Astrocyte (in vitro differentiated cells and primary cell): ENCODE measurements at places on chromosomes 2 and 18.
A peak's percentile ranks its signal among the peaks of the same experiment; 100 is the strongest.

DNA sequence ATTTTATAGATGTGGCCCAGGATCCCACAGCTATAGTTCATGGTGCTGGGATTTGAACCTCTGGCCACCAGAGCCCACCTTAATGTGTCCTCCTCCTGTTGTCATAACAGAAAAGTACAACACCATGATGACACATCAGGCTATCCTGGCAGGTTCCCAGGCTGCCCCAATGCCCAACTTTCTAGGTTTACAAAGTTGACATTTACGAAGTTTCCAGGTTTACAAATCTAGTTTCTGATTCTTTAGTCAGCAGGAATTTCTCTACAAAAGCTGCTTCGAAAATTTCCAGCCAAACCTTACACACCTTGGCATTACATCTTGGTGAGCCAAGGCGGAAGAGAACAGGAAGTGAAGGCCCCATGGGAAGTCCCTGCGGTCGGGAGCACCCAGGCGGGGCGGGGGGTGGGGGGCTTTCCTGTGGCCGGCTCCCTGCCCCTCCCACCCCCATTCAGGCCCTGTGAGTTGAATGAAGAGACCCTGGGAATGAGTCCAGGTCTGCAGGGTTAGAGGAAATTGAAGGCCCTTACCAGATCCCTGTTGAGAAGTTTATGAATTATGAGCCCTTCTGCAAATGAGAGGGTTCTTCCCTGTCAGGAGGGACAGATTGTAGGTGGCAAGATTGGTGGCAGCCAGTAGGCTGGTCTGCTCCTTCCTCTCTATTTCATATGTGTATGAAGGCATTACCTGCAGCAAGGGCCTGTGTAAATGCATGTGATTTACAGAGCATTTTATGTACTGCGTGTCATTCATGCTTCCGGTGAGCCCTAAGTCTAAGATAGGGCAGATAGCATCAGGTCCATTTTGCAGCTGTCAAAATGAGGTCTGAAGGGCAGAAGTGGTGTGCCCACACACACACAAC lies 11.1 kb upstream of the IL1RN start:
- no peak for DNase-seq

DNA sequence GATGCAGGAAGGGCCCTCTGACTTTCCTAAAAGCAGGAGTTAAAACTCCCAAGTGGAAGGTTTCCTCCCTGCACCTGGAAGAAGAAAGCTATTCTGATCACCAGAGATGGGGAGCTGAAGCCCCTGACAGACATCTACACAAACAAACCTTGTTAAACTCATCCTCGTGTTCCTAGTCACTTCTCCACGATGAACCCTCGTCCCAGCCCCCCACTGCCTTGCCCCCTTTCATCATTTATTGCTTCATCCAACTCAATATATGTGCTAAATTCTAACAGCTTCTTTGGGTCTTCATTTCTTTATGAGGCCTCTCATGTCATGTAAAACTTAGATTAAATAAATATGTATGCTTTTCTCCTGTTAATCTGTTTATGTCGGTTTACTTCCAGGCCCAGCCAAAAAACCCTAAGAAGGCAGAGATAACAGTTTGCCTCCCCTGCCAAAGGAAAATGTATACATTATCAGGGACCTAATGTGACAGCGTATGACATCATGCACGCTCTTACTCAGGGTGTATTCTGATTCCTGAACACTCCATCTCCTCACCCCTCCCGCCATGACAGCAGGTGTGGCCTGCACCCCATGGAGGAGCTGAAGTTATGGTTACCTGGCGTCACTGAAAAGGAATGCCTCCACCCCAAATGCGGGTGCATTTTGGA lies 287.2 kb downstream of the STK39 start:
- DNase-seq = no peak

- DNase-seq = no peak
These were observed 4.4 kb downstream of the DLX2 start for GRCh38 chr2:172098287-172098649.

GRCh38 chr2:241033336-241033987 lies 35.0 kb downstream of the SNED1 start:
- no peak for DNase-seq

GRCh38 chr18:36464126-36464651 lies 166.7 kb downstream of the FHOD3 start:
- no peak for DNase-seq

DNA sequence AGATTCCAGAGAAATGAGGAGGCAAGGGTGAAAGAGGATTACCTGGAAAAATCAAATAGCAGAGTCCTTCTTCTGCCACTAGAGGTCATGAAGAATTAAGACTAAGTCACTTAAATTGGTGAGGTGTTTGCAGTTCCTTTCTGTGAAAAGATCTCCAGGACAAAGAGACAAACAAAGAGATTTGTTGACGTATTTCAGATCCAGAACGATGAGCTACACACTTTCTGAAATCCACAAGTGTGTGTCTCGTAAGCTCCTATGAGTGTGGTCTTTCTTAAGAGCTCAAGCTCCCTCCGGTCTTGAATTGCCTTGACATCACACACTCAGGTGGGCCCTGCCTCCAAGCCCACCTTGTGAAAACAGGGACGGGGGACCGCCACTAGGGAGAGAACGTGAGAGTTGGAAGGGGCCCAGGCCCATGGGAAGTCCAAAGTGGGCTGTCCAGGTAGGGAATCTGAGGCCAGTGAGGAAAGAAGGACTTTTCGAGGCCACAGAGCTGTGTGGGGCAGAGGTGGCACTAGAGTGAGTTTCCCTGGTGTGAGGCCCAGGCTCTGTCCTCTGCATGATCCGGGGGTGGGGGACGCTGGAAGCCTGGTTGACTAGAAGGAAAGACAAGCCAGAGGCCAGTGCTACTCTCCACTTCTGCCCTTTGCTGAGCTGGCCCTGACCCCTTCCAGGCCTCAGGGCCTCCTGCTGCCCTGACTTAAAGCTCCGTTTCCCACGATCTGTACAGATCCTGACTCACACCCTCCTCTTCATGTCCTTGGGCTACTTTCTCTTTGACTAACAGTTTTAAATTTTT lies 168.1 kb upstream of the NCK2 start:
- DNase-seq = peak; percentile 39

- no peak for DNase-seq
These were observed 132.8 kb upstream of the KLHL14 start for GRCh38 chr18:32905651-32906050.

GRCh38 chr18:50844960-50845359 lies 25.1 kb upstream of the MRO start:
- no peak for DNase-seq

DNA sequence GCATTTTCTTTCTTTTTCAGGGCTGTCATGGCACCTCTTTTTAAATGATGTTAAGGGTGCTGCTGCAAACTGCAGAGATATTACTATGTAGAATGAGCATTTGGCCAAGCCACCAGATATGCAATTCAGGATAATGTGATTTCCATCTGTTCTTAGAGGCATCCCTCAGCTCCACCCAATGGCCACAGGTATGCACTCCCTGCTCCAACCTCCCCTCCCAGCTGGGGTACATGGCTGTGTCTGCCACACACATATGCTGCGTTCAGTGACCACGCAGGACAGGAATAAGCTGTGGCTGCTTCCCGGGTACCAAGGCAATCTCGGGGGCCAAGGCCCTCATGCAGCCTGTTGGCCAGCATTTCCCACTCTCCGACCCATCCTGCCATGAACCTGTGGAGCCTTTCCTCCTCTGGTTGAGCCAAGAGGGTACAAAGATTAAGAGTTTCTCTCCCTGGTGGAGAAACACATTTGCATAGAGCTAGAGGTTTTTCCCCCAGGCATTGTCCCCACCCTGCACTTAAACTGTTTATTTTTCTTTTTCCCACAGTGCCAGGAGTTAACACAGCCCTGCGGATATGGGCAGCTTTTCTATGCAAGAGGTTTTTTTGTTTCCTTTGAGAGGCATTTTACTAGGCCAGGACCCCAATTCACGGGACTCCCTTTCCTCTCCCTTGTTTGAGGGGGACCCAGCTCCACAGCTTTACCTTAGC lies 147.0 kb downstream of the GCA start:
- DNase-seq = no peak

DNA sequence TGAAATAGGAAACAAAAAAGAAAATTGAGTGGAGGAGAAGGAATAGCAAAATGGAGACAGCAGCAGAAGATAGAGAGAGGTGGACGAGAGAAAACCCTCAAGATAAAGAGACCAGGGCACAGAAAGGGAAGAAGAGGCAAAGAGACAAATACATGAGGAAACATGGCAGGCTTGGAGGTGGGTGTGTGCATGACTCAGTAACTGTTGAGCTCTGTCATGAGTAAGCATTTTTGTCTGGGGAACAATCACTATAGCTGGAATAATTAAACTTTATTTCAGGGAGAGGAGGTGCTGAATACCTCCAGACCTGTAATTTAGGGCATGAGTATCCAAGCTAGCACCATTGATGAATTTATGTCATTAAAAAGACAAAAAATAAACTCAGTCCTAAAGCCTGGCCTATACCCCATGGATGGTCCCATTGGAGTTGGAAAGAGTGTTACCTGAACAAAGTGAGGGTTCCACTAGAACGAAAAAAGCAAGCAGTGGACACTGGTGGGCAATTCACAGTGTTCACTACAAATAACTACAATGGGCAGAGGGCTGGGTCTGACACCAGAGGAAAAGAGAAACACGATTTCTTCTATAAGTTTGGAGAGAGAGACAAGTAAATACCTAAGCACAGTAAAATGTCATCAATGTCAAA lies 145.5 kb downstream of the ADCYAP1 start:
- DNase-seq = peak; percentile 32

DNA sequence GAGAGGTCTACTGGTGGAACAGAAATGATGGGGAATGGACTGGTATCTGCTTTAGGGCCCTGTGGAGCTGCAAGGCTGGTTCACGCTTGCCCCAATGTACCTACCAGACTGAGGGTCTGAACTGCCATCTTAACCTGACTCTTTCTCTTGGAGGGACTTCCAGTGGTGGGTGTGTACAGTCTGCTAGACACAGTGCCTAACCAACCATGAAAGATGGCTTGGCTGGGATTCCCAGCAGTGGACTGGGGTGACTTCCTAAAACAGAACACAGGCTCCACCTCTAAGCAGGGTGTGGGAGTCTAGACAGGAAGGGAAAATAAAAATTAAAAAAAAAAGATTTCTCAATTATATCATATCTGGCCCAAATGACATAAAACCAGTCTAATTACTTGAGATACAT lies 25.5 kb upstream of the MYO3B start:
- no peak for DNase-seq

DNA sequence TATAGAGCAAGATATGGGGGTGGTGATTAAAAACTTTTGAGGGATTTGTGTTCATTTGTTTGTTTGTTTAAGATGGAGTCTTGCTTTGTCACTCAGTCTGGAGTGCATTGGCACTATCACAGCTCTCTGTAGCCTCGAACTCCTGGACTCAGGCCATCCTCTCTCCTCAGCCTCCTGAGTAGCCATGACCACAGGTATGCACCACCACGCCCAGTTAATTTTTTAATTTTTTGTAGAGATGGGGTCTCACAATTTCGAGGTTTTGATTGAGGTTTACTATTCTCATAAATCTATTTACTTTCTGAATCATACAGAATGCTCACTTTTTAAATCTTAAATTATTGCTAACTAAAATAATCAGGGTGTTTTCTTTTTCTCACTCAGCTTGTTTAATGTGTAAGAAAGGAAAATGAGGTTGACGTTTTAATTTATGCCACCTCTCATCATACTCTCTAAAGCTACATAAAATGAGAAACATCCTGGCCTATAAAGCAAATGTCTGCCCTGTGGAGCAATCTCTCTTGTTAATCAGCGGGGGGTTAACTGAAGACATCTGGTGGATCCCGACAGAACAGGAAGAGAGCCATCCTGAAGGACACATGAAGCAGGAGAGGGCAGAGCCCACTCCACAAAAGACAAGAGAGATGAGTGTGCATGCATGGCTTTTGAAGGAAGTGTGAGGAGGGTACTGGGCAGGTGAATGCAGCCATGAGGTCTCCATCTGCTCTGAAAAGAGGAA lies 589.1 kb upstream of the SLC8A1 start:
- no peak for DNase-seq

GRCh38 chr2:99771681-99772333 lies 282.0 kb upstream of the REV1 start:
- no peak for DNase-seq

DNA sequence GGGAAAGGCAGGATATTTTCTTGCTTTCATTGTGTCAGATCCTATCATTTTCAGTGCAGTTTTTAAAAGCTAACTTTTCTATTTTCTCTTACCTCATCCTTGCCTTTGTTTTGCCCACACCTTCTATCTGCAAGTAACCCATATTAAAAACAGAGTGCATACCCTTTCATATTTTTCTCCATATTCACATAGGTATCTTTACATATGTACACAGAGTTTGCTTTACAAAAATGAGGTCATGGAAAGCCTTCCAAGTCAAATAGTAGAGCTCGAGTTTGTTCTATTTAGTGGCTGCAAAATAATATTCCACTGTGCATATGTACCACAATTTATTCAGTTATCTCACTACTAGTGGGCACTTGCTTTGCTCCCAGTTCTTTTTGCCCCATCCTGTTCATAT lies 3.9 kb upstream of the DHRS9 start:
- DNase-seq = no peak

DNA sequence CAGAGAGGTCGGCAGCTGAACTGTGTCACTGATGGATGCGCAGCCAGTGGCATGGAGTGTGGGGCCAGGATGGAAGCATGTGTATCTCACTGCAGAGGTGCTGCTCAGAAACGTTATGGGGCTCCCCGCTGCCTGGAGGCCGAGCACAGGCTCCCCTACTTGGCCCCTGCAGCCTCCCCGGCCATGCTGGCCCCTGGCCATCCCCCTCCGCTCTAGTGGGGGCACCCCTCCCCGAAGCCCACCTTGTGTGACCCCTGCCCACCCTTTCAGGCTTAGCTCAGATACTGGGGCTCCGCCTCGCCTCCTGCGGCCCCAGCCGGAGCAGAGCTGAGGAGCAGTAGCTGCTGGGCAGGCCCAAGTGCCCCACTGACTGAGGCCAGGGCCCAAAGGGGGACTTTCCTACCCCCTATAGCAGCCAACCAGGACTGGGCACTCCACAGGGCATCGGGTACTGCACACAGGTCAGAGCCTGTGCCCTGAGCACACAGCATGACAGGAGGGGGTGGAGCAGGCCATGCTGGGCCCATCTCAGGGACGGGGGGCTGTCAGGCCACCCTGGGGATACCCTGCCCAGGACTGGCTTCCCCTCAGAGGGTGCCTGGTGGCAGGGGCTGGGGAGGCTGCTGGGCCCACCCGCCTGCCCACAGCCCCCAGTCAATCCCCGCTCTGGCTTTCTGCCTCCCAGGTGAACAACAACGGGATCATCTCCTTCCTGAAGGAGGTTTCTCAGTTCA lies 31.3 kb downstream of the SNED1 start:
- no peak for DNase-seq

DNA sequence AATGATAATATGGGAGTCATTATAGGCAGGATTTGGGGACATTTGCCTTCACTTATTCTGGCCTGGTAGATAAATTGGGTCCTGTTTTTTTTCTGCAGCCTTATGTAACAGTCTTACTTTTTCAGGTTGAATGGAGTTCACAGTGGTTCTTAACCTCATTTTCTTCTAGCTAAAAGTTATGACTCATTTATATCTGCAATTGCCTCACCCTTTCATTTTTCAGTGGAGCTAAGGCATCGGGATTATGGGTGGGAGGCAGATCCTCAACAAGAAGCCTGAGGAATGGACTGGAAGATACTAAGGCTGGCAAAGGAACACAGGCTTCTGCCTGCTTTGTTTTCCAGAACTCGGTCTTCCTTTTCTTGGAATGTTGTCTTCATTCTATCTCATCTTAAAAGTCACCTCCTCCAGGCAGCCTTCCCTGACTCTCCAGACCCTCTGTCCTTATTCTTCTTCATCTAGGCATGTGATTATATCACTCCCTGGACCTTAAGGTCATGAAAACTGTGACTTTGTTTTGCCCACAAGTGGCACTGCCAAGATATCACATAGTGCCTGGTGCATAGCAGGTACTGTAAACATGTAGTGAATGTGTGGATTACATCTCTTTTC lies 41.0 kb upstream of the ACSL3 start:
- DNase-seq = peak; percentile 71
